ENCODE measurements at places on chromosomes 1 and 21.

DNA sequence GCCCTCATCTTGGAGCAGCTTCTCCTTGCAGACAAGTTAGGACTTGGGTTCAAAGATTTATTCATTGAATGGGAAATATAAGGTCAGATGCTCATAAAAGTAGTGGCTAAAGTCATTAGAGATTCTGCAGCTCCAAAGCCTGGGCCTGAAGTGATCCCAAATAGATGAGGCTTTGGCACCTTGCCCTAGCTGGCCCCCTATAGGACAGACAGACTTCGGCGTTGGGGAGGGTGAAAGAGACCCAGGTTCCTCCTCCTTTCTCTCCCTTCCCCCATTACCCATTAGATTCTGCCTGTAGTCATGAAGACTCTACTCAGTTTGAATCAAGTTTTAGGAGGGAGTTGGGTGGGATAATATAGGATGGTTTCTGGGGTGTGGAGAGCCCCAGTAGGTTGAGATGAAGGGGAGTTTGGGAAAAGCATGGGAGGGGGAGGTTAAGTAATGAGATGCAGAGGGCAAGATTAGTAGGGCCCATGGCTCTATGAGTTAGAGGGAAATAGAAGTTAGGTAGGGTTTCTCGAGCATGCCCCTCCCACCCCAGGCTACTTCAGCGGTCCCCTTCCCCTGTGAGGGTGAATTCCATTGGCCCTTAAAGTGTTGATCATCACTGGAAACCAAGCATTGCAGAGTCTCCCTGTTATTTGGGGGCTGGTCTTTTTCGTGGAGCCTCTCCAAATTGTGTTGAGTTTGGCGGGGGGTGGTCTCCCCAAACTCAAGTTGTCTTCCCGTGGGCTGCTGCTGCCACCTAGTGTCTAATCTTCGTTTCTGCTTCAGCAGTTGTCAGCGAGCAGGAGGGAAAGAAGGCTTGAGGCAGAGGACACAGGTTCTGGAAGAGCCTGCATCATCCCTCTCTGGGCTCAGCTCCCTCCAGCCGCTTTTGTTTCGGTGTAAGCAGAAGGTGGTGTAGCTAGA lies 2.1 kb upstream of the AHDC1 start:
- peak; percentile 41 for DNase-seq

GRCh38 chr1:104946558-104947210 lies 1197.0 kb downstream of the AMY1C start:
- DNase-seq, result no peak

DNA sequence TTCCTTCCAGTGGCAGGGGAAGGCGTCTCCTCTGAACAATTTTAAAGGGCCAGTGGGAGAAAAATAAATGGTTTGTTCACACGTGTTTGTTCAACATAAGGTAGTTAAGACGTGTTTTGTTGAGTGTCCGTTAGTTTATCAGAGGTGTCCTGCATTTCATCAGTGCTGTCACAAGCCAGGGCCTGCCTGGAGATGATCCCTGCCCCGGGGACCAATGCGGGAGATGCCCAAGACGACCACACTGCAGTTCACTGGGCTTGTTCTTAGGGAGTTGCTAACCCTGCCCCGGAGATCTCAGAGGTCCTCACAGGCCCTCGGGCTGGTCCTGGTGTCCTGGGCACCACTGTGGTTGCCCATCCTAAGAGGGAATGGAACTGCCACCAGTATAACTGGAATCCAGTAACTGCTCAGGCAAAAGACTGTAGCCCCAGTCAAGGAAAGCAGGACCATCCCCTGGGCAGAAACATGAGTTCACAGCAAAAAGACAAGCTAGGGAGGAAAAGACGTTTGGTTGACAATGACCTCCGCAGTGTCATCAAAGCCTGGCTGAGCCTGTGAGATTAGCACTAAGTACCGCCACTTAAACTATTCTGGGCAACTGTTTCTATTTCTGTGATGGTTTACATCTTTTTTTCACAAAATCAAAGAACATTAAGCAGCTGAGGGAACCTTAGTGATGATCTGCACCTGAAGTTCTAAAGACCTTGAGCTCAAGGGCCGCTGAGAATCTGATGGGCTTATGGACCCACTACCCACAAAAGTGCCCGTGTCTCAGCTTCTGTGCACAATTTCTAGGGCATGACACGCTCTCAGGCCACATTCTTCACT lies 44.9 kb upstream of the LIN9 start:
- DNase-seq, result no peak

GRCh38 chr1:67588178-67588855 lies 96.7 kb upstream of the GADD45A start:
- no peak for DNase-seq

- no peak for DNase-seq
These were observed 6.1 kb downstream of the SRM start for GRCh38 chr1:11053758-11054137.

DNA sequence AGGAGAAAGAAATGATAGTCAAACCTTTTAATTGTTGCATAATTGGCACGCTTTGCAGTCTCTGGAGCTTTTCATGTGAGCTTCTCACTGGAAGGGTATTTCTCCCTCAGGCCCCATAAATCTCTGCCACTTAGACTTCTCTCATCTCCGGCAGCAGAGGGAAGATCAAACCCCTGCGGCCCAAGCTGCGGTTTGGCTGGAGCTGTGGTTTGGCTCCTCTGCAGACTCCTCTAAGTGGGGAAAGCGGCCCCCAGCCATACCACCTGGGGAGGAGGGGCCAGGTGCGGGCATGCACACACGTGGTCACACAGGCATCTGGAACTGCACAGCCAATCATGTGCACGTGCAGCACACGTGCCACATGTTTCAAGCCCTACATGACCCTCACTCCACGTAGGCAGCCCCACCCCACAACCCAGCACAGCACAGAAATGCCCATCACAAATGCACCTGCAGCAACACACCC lies 58.3 kb downstream of the UBE2T start:
- DNase-seq, result peak; percentile 67

DNA sequence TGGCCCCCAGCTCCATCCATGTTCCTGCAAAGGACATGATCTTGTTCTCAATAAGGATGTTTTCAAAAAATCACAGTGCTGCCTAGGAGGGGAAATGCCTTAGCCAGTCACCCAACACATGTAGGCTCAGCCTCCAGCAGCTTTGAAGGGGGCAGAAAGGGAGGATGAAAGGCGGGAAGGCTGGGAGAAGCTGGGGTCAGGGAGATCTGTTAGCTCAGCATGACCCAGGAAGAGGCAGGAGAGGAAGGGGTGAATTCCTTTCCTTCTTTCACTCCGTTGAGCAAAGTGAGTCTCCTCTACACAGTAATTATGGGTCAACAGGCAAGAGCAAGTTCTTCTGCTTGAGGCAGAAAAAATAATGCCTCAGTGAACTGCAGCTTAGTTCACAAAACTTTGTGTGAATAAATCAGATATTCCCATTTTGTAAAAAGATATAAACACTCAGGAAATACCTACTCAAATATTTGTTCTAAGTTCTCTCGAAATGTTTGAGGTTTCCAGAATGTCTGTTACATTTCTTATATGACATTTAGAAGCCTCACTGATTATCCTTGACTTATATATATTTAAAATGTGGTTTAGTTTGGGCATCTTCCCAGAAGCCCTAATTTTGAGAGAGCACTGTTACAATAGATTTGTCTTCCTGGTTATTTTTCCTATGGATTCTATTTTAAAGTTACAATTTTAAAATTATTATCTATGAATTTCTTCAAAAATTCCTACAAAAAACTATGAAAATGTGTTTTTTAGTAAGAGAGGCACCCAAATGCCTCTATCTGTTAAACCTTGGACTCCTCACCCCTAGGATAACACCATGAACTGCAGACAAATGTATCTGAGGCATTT lies 116.8 kb downstream of the KCNJ6 start:
- no peak for DNase-seq

DNA sequence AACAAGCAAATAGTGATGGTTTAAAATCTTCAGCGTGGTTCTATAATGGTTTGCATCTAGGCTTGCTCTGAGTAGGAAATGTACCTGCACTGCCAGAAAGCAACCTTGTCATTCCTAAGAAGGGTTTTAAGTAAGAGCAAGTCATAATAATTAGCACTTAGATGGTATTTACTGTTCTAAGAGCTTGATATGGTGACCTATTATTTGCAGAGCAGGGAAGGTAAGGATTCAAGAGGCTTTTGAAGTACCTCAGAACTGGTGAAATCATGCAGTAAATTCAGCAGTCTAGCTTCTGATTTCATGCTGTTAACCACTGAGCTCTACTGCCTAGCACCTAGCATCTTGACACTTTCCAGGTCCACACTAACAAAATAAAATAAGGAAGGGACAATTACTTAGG lies 23.7 kb downstream of the ATP1A1 start:
- no peak for DNase-seq

- no peak for DNase-seq
These were observed 46.6 kb downstream of the CRB1 start for GRCh38 chr1:197314682-197315081.

DNA sequence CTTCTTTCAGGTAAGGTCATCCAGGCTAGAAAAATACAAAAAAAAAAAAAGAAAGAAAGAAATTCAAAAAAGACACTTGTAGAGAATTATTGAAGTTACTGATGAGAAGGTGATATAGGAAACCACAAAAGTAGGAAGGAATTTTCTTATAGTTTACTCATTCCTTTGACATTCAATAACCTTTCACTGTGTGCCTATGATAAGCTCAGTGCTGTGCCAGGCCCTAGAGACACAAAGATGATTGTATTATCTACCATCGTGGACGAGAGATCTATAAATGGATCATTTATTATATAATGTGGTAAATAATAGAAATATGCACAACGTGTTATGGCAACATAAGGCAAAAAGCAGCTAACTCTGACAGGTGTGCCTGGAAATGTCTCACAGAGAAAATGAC lies 109.6 kb upstream of the NGF start:
- no peak for DNase-seq

GRCh38 chr21:39670701-39671100 lies 58.0 kb downstream of the B3GALT5 start:
- DNase-seq, result peak; percentile 9

GRCh38 chr1:171819946-171820345 lies 21.4 kb upstream of the DNM3 start:
- DNase-seq, result no peak

DNA sequence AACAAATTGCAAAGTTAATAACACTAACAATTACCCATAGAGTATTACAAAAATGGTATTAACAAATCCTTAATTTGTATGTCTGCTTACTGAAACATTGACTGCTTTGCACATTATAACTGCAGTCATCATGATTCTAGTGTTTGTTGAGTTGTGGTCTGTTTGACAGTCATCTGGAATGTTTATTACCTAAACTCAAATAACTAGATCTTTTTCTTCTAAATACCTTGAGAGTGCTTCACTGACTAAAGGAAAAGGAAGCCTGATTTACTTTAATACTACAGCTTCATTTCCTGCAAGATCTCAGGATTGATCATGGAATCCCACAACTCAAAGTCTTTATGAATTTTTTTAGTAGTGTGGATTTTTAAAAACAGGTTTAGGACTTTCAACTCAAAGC lies 70.0 kb downstream of the HMCN1 start:
- DNase-seq, result no peak

DNA sequence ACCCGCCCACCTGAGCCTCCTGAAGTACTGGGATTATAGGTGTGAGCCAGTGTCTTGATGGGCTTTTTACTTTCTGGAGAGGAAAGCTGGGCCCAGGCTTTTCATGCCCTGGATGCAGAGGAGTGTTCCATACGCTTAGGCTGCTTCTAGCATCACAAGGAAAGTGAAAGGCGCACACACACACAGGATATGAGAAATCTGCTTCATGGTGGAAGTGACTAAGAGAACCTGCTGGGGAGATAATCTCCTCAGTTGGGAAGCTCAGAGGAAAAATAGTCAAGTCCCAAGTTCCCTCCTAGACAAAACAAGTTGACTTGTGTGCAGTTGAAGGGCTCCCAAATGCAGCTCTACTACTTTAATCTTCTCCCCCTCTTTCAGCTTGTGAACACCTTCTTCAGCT lies 2.2 kb downstream of the NUDC start:
- no peak for DNase-seq

DNA sequence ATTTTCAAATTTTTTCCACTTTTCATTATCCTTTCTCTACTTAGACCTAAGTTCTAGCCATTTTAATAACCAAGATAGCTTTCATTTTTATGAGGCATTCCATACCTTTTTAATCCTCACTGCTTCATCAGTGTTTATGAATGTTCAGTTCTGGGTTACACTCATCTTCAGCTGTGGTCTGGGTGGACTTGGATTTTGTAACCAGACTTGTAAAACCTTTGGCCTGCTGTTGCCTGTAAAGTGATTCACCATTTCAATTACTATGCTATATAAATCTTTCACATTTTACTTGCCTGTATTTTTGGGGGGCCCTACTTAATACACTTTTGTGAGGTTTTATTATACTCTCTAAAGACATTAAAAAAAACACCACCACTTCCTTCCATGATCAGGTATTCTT lies 46.2 kb downstream of the USP25 start:
- no peak for DNase-seq

DNA sequence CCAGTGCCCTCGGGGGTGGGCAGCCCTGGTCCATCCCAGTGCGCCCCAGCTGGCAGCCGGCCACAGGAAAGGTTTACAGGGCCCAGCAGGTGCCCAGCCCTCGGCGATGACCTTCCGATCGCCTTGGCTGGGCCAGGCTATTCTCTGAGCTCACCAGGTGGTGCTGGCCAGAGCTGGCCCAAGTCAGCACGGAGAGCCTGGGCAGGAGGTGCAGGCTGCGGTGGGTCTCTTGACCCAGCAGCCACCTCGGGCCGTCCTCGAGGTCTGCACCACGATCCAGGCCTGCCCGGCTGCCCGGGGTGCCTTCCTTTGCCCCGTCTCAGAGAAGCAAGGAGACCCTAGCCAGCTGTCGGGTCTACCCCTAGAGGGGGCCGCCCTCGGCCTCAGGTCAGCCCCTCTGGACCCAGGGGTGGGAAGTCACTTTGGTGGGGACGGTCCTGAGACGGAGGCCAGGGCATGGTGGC lies 370 bp downstream of the PERM1 start:
- DNase-seq, result no peak

DNA sequence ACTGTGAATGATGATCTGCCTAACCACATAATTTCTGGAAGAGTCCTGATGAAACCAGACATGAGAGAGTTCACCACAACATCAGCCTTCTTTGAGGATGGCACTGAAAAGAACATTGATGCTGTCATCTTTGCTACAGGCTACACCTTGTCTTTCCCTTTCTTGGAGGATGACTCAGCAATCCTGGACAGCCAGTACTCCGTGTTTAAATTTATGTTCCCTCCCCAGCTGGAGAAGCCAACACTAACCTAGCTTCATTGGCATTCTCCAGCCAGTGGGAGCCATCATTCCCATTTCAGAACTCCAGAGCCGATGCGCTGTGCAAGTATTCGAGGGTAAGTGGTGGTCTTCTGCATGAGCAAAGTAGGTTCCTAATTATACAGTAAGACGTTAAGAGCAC lies 164.1 kb upstream of the POGK start:
- DNase-seq, result no peak

GRCh38 chr1:165837838-165838364 lies 10.5 kb downstream of the UCK2 start:
- no peak for DNase-seq

DNA sequence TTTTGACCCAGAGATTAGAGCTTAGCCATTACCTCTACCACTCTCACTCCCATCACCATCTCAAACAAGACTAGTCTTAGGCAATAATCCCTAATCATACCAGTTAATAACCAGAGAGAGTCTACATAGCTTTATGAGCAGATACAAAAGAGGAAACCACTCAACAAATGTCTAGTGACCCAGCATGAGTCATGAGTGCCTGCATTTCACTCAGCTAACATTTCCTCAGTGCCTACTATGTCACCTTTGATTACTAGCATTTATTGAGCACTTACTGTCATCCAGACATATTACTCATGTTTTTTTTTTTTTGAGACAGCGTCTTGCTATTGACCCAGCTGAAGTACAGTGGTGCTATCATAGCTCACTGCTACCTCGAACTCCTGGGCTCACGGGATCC lies 35.9 kb upstream of the GALNT2 start:
- DNase-seq, result no peak

- DNase-seq, result no peak
These were observed 9.1 kb downstream of the SWT1 start for GRCh38 chr1:185166106-185166505.

All from NCI-H2171 (cell line).